ENCODE measurements at places on chromosomes 3 and 15. TPM values are rescaled to one million over a fixed set of nuclear protein-coding genes. Genes with fewer than 3 reads are reported as not detected.

SEC22A gene
- 30.1 TPM for total RNA-seq

ATP8B4 gene
- 16.1 TPM for total RNA-seq

CHP1 gene
- total RNA-seq, result 61.0 TPM

ZNF860 gene
- total RNA-seq, result 2.2 TPM

RTP4 gene
- 1.7 TPM for total RNA-seq

STX19 gene
- total RNA-seq, result not detected

RBPMS2 gene
- 1.4 TPM for total RNA-seq

FSIP1 gene
- total RNA-seq, result 1.2 TPM

IMPG2 gene
- 0.70 TPM for total RNA-seq

EFCC1 gene
- 5.0 TPM for total RNA-seq

TIMP4 gene
- total RNA-seq, result 2.0 TPM

NR1I2 gene
- 0.47 TPM for total RNA-seq

NANOGP8 gene
- 1.7 TPM for total RNA-seq

LMCD1 gene
- 76.9 TPM for total RNA-seq

IQCH gene
- 4.8 TPM for total RNA-seq

C3orf38 gene
- total RNA-seq, result 24.5 TPM

CPEB1 gene
- 3.1 TPM for total RNA-seq

RETNLB gene
- not detected for total RNA-seq

SQOR gene
- total RNA-seq, result 14.3 TPM

CASR gene
- total RNA-seq, result 24.4 TPM

DAZL gene
- total RNA-seq, result not detected

TMEM207 gene
- total RNA-seq, result 12.2 TPM

CAMK2N2 gene
- total RNA-seq, result 0.70 TPM

CP gene
- 0.64 TPM for total RNA-seq
